ENCODE measurements at places on chromosomes 5 and 9.
A peak's percentile ranks its signal among the peaks of the same experiment; 100 is the strongest.

- DNase-seq, result no peak
Observed at GRCh38 chr9:95776176-95776575, 99.3 kb upstream of the ERCC6L2 start.

DNA sequence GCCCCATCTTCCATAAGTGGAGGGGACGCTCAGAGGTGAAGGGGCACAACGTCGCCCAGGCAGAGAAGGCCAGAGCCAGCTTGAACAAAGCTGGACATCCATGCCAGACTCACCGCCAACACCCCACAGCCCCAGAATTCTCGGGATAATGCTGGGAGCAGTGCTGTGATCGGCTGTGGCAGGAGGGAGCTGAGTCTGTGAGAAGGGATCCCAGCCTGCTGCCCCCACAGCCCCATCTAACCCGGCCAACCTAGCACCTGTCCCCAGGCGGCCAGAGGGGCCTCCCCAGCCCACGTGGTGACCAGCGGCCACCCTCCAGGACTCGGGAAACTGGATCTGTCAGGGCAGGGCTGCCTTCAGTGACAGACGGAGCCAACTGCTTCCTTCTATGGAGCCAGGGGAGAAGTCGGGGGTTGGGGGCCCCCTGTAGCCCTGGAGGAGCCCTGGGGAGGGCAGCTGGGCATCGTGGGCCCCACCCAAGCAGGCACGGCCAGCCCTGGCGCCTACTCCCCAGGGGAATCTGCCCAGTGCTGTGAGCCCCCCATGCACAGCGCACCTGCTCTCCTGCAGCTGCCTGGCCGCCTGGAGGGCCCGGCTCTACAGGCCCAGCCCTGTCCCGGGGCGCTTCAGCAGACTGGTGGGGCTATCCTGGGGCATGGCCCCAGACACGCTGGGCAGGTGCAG lies 6.0 kb downstream of the BRD3 start:
- no peak for DNase-seq

DNA sequence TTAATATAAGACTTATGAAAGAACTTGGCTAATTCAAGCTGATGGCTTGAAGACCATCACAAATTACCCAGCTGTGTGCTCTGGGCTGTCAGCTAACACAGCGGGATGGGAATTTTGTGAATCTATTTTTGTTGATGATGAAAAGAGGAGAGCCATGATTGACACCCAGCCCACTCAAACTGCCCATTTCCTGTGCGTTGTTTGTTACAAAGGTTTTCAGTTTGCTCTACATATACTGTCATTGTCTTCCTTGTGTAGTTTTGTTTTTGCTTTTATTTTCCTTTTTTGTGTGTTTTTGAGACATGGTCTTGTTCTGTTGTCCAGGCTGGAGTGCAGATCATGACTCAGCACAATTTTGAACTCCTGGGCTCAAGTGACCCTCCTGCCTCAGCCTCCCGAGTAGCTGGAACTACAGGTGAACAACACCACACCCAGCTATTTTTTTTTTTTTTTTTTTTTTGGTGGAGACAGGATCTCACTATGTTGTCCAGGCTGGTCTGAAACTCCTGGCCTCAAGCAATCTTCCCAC lies 400.3 kb downstream of the ICE1 start:
- DNase-seq, result no peak

DNA sequence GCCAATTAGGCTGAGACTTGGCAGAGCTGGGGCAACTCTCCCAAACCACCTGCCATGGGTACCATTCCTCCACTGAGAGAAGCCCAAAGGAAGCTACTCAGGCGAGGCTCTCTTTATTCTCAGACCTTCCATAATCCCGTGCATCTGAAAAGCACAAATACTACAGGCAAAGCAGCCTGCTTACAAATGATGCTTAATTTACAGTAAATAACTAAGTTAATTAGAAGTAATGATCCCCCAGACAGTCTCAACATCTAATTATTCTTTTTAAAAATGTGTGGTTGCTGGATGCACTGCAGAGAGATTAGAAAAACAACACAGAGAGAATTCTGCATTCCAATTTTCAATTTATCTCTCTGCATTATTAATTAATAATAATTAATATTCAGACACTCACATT lies 53.1 kb downstream of the AK8 start:
- no peak for DNase-seq

DNA sequence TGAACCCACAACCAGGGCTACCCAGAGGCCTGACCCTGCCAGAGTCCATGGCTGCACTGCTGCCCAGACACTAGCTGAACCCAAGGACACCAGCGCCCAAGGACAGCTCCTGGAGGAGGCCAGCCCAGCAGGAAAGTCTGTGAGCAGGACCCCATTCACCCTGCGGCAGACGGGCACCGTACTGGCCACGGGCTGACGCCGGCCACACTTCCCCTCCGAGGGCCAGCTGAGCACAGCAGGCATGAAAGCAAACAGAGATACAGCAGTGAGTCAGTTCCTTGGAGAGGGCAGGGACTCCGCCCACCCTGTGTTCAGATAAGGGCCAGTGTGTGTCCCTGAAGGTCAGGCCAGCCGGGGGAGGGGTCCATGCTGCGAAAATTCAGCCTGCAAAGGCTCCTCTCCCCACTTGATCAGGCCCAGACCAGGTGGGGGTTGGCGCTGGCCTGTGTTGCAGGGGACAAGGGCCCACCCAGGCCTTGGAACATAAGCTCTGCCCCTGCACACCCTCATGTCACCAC lies 3.2 kb downstream of the RNF208 start:
- DNase-seq, result no peak

DNA sequence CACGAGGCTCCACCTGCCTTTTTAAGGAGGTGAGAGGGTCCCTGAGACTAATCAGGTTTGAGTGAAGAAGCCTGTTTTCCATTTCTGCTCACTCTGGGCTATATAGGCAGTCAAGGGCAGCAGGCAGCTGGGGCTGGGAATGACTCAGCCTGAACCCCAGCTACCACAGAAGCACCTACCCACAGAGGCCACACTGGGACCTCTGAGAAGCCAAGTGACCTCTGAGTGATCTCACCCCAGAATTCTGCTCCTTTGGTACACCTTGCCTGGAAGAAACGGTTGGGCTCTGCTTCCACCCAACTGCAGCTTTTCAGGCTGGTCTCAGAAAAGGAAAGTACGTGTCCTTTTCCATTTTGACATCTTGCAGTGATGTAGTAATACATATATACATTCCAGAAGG lies 6.8 kb downstream of the FAM219A start:
- peak; percentile 56 for DNase-seq

GRCh38 chr9:127955294-127956015 lies 17.8 kb upstream of the DPM2 start:
- DNase-seq, result peak; percentile 81

- no peak for DNase-seq
Observed at GRCh38 chr5:168249923-168250322, 41.5 kb upstream of the WWC1 start.
